ENCODE measurements at places on chromosomes 6 and 20.

GRCh38 chr20:10713161-10713560, 39.4 kb upstream of the JAG1 start:
- DNase-seq: no peak

- no peak for DNase-seq
These were observed 6.8 kb downstream of the GCM2 start for GRCh38 chr6:10875026-10875425.

DNA sequence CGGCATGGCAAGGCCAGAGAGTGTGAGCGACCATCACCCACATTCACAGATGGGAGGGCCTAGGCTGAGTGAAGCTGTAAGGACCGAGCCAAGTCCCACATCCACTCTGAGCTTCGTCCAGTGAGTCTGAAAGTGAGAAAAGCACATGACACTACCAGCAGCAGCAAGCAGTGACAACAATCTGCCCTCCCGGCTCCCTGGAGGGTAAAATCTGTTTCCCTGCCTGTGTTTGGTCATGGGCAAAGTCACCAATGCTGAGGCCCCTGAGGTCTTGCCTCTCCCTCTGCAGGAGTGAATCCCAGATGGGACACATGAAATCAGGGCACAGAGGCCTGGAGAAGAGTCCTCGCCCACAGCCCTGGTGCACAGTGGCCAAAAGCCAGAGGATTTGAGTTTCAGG, 6.4 kb upstream of the CST7 start:
- DNase-seq: no peak

DNA sequence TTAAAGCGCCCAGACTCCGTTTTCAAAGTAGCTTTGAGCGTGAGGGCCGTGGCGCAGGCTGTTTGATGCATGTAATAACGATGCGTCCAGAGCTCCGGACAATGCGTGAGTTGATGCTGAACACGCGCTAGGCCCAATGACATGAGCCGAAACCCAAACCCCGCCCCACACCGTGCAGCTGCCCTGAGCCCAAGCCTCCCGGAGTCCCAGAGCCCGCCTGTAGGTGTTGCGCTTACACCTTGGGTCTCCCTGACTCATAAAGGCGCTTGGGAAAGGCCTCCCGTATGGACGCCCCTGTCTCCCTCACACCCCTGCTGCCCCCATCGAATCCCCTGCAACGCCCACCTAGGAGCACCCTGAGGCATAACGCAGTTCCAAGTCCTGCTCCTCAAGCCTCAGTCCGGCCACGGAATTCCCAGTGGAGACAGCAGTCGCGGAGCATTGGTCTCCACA, 87.6 kb downstream of the ERMARD start:
- no peak for DNase-seq

DNA sequence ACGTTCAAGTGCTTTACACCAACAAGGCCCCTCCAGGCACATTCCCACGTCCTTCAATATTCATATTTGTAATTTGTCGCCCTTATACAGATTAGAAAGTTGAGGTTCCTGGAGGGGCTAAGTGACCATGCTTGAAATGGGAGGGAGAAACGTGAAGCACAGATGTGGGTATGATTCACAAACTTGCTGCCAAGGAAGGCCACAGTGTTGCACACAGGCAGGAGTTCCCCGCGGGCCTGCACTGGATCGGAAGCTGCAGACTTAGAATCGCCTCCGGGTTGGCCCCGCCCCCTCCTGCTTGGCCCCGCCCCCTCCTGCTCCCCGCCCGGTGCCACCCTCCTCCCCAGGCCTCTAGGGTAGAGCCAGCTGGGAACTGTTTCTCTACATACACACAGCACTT, 58.2 kb upstream of the QKI start:
- DNase-seq: peak; percentile 6

DNA sequence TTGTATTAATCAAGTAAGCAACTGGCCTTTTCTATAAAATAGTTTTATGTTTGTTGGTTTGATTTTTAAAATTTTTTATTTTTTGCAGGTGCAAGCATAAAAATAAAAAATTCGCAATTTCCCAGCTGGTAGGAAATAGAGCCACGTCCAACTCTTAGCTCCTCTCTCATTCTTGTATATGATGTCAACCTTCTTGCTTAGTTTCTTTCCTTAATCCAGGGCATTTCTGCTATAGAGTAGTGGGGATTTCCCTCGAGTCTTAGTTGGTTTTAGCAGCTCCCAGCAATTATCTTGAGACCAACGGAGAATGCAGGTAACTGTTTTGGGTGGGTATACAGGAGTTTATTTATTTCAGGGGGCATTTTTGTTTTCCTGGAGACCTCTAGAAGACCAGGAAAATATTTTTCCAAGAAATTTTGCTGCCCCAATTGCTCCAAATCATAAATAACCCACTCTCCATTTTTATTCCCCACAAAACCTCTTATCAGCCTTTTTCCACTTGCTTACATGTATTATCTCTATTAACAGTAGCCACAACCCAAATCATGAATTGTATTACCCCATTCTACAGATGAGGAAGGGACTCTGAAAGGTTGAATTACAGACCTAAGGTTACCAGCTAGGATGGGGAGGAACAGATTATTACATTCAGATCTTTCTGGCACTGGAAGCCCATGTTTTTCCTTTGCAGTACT, 18.4 kb downstream of the PHACTR2 start:
- DNase-seq: no peak

All from GOT3 (cell line).